ENCODE measurements at places on chromosomes 1 and 21.
A peak's percentile ranks its signal among the peaks of the same experiment; 100 is the strongest.

DNA sequence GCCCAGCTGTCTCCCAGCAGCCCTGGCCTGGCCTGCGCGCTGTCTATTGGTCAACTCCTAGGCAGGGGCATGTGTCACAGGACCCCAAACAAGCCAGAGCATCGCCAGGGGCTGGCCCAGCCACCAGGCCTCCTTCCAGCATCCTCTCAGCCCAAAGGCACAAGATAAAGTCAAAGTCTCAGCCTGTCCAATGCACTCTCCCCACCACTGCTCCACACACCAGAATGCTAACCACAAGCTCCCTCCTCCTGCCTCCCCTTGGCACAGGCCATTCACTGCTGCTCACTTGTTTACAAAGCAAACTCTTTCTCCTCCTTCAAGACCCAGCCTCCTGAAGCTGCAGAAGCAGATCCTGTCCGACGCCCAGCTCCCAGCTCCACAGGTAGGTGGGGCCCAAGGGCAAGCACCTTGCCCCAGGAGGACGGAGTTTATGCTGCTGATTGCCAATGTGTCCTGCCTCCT is 133.4 kb downstream of the DMRTB1 start:
- no peak for DNase-seq

- DNase-seq, result no peak
Measured at GRCh38 chr1:221839321-221839720, 97.4 kb upstream of the DUSP10 start.

DNA sequence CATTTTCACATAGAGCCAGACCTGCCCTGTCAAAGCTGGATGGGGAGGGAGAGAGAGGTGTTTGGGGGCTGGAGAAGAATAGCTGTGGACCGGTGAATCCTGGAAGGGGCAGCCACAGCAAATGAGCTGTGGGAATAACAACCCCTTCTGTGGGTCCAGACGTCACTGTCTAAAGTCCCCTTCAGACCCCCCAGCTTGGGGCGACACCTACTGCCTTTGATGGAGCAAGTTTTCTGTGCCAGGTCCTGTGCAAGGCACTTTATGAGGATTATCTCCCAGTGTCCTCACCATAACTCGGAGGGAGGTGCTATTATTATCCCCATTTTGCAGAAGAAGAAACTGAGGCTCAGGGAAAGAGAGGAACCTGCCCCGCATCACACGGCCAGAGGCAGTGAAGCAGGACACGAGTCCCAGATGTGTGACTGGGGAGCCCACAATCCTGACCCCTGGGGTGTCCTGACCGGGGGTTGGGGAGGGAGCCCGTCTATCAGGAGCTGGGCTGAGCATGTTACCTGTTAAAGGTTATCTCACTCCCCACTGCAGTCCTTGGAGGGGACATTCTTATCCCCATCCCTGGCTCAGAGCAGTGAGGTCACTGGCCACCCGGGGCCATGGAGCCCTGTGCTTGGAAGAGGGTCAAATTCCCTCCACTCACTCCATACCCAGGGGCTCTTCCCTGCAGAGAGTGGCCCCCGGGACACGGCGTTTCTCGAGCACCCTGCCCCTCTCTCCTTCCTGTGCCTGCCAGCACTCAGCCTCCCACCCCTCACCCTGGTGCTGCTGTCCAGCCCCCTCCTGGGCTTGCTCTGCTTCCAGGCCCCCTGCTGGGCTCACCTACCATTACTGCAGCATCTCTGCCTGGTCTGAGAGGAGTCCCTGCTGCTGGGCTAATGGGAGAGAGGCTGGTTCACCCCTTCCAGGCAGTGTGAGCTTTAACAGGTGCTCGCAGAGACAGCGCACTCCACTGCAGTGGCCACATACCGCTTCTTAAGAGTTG is 132.9 kb downstream of the PTPRU start:
- no peak for DNase-seq

DNA sequence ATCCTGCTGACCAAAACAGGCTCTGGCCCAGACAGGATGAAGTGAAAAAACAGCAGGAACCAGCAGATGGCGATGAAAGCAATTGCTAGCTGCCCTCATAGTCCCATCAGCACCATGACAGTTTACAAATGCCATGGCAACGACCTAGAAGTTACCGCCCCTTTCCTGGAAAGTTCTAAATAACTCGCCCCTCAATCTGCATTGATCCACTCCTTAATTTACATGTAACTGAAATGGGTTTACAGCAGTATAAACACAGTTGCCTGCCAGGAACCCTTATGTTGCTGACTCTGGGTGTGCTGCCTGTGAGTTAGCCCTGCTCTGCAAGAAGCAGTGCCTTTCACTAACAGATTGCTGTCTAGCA is 65.5 kb upstream of the CR1L start:
- peak; percentile 1 for DNase-seq

GRCh38 chr1:37868466-37868865 is 9.1 kb upstream of the MTF1 start:
- no peak for DNase-seq

GRCh38 chr1:113660088-113660487 is 99.2 kb downstream of the PHTF1 start:
- no peak for DNase-seq

DNA sequence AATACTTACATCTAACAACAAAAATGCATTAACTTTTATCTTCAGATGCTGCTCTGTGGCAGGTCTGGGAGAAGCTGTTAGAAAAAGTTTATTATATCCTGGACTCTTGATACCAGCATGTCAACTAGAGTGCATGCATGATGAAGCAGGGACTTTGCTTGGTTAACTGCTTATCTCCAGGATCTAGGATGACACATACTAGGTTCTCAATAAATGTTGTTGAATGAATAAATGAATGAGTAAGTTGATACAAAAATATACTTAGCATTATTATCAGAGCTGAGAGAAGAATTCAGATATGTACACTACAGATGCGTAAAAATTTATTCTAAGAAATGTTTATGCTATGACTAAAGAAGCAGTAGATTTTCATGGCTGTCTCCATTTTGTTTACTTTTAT is 304.3 kb downstream of the LTN1 start:
- no peak for DNase-seq

GRCh38 chr1:67687649-67688048 is 2.6 kb downstream of the GADD45A start:
- no peak for DNase-seq

DNA sequence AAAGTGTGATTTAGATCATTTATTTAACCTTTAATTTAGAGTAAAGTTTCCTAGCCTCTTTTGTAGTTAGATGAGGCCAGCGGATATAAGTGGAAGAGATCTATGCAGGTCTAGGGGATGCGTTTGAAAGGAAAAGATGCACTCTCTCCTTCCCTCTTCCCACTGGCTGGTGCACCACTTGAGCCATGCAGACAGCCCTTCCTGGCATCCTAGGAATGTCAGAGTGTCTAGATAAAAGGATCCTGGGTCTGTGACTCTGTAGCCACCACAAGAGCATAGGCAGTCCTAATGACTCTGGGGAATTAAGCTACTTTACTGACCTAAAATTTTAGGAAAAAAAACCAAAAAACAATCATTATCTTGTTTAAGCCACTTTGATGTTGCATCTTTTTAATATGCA is 16.0 kb upstream of the STUM start:
- DNase-seq, result no peak

DNA sequence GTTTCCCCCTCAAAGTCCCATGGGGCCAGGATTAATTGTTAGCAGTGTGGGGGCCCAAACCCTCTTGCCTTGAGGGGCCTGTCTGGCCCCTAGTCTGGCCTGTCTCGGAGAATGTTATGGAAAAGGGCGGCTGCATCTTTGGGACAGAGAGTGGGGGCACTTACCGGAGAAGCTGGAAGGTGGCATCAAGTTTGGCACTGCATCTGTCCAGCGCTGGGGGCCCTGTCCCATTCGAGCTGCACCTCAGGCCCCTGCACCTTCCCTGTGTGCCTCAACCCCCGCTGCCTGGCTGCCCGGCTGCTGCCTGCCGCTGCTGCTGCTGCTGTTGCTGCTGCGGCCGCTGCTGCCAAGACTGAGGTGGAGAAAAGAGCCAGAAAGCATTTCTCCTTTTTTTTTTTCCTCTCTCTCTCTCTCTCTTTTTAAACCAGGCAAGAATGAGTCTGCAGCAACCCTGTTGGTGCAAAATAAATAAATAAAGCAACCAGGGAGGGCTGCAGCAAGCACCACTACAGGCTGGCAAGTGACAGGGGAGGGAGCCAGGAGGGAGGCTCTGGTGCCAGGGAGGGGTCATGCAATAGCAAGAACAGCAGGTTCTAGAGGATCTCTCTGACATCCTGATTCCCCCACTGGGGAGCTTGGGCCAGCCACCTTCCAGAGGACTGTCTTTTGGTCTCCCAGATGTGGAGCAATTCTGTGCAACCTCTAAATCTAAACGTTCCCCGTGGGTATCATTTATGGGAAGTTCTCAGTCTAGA is at the start of gene LINGO4:
Gene LINGO4 (minus strand): TSS at position 354 of the 755 bp plus-strand sequence. CDS start 2,715 bp downstream, outside the sequence.
- DNase-seq, result no peak

DNA sequence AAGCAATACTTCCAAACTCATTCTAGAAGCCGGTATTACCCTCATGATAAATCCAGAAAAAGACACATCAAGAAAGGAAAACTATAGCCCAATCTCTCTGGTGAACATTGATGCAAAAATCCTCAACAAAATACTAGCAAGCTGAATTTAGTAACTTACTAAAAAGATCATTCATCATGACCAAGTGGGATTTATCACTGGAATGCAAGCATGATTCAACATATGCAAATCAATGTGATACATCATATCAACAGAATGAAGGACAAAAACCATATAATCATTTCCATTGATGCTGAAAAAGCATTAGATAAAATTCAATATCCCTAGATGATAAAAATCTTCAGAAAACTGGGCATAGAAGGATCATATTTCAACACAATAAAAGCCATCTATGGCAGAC is 402.9 kb downstream of the TGFB2 start:
- no peak for DNase-seq

GRCh38 chr1:4452701-4453100 is 201.7 kb upstream of the AJAP1 start:
- no peak for DNase-seq

GRCh38 chr21:27149034-27149433 is 182.1 kb upstream of the ADAMTS5 start:
- no peak for DNase-seq

- no peak for DNase-seq
Measured at GRCh38 chr1:182240085-182240484, 151.5 kb downstream of the GLUL start.

- no peak for DNase-seq
Measured at GRCh38 chr1:173255214-173255813, 48.2 kb upstream of the TNFSF4 start.

DNA sequence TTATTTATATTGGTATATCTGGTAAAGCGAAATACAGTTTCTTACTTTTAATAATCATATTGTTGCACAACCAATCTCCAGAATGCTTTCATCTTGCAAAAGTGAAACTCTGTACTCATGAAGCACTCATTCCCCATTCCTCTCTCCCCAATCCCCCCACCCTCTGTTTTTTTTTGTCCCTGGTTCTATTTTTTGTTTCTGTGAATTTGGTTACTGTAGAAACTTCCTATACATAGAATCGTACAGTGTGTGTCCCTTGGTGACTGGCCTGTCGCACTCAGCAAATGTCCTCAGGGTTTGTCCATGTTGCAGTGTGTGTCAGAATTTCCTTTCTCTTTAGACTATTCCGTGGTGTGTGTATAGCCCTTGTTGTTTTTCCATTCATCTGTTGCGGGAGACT is 7.9 kb upstream of the NLRP3 start:
- DNase-seq, result no peak

GRCh38 chr1:170068923-170069322 is 5.6 kb downstream of the KIFAP3 start:
- DNase-seq, result no peak

GRCh38 chr1:198678901-198679329 is 40.1 kb downstream of the PTPRC start:
- DNase-seq, result no peak

- DNase-seq, result no peak
Measured at GRCh38 chr21:45899317-45900033, 82.1 kb upstream of the COL6A1 start.

DNA sequence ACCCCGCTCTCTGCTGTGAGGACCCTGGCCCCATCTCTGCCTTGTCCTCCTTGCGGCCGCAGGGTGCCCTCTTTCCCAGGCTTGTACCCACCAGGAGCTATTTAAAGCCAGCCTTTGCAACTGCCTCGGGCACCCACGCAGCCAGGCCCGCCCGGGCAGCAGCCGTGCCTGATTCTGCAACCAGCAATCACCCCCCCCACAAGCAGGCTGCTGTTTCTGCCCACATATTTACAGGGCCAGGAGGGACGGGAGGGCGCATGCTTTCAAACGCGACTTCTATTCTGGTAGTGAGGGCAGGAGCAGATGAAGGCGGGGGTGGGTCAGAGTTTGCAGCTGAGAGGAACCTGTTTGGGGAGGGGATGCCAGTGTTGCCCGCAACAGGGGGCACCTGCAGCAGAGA is 13.6 kb downstream of the GABRD start:
- DNase-seq, result no peak

GRCh38 chr1:203700901-203701300 is 64.1 kb upstream of the LAX1 start:
- DNase-seq, result no peak

GRCh38 chr1:153259387-153259786 is at the start of gene LORICRIN:
LORICRIN (plus strand) TSS chr1:153259687; CDS start chr1:153260950, 1,263 bp downstream.
- no peak for DNase-seq

DNA sequence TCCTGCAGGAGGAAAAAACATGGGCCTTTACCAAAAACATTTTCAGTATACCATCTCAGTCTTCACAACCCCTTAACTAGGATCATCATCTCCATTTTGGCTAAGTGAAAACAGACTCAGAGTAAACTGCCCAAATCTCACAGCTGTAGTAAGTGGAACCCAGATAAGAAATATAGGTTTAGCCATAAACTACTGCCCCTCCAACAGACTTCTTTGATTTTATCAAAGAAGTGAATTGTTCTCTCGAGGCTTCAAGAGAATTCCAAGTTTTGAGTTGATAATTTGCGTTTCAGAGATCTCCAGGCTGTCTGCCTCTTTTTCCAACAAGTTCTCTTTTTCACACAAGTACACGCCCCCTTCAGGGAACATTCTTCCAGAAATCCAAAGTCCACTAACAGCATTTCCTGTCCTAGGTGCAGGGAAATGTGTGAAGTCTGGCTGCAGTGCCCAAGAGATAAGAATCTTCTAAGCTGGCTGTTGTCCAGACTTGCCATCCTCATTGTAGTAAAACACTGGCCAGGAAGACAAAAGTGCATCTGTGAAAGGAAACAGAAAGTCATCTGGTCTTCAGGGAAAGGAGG is 30.8 kb downstream of the RNF19B start:
- no peak for DNase-seq
